ENCODE measurements at places on chromosomes 2 and 18.

DNA sequence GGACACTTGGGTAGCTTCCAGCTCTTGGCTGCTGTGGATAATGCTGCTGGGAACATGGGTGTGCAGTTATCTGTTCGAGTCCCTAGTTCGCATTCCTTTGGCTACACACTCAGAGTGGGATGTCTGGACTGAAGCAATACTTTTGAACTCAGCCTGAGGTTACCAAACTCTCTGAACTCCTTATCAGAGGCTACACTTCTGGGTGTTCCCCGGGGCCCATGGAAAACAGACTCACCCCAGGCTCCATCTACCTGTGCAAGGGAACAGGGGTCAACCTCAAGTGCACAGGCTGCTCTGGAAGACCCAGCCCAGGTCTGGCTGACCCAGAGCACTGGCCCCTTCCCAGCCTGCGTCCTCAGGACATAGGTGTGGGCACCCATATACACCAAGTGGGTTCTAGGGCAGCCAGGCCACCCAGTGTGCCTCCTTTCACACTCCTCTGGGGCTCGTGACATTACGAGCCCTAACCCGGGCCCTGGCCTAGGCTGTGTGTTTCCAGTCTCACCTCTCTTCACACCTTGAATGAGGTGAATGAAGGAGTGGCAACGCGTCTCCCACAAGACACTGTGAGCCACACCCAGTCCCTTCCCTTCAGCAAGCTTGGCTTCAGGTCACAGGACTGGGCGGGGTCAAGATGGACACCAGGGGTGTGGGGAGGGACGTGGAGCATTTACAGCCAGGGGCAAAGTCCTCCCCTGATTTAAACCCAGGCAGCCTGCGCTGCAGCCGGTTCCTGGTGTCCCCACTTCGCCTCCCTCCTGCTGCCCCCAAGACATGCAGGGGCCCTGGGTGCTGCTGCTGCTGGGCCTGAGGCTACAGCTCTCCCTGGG, at the start of gene ALPI:
TSS of gene ALPI (plus strand) at position 728 of the 830 bp plus-strand sequence. CDS start at position 775, 47 bp downstream.
- DNase-seq = no peak

DNA sequence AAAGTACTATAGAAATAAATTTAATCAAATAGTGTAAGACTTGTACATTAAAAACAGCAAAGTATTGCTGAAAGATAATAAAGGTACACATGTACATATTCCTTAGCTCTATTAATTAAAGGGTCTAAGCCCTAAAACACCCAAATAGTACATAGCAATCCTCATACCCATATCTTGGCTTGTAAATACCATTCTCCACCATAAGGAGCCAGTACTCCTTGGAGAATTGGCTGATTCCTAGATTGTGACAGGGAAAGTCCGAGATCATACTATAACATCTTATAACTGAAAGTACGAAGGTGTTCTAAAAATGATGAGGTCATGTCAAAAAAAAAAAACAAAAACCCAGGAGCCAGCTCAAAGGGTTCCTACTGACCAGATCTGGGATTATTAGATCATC, 614.6 kb downstream of the SUCLG1 start:
- DNase-seq = peak; percentile 5

DNA sequence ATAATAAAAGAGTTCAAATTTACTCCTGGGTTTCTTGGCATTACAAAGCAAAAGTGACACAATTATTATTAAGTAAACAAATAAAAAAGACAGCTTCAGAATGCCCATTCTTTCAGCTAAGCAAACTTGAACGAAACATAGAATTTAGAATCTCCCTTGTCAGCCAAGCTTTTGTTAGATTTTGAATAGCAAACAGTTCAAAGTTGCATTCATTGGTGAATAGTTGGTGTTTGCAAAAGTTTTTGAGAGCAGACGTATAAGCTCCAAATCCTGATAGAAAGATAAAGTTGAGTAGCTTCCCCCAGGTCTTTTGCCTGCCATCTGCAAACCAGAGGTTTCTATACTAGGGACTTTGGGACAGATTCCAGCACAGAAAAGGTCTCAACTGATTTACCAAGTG, 434.3 kb upstream of the TNP1 start:
- DNase-seq = no peak

GRCh38 chr2:167572883-167573619, 674.3 kb downstream of the STK39 start:
- DNase-seq = no peak

- DNase-seq = peak; percentile 61
Observed at GRCh38 chr2:190781604-190782198, 98.9 kb upstream of the GLS start.

GRCh38 chr2:176136374-176137251, 7.1 kb downstream of the HOXD8 start:
- DNase-seq = peak; percentile 53
